CD4-positive, alpha-beta memory T cell (primary cell): ENCODE measurements at places on chromosomes 12 and 14. TPM values are rescaled to one million over a fixed set of nuclear protein-coding genes. Genes with fewer than 3 reads are reported as not detected.

HCAR1 gene
- polyA plus RNA-seq = not detected

ASCL1 gene
- polyA plus RNA-seq = not detected

CCDC196 gene
- not detected for polyA plus RNA-seq

PIWIL1 gene
- not detected for polyA plus RNA-seq

DPF3 gene
- polyA plus RNA-seq = not detected

ERBB3 gene
- 0.70 TPM for polyA plus RNA-seq

ATN1 gene
- polyA plus RNA-seq = 0.16 TPM

RAD51AP1 gene
- 0.62 TPM for polyA plus RNA-seq

GRCh38 chr14:89171168-89171567 is 245.9 kb downstream of the FOXN3 start:
- no peaks in the 10 kb centered on the region for H3K4me1 ChIP-seq
- H3K27me3 ChIP-seq = no peaks in the 10 kb centered on the region
- no peak overlapping the region for H3K4me3 ChIP-seq
- no peak overlapping the region for H3K27ac ChIP-seq
- peaks cover 13% of the 10 kb centered on the region for H3K36me3 ChIP-seq

DNA sequence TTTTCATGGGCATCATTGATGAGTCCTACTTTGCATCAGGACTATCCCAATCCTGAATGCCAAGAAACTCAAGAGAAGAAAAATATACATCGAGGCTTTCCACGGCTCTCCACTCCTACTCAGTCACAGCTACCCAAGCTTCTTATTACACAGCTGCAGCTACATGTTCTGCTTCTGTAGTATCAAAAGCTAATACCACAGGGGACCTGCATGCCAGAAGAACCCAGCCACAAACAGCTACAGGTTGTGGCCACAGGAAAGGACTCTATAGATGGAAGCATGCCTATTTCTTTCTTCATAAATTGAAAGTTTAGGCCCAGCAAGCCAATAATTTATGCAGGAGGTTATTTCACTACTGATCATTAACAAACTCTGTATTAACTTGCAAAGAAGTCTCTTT is 209.7 kb upstream of the EGLN3 start:
- no peak overlapping the region for H3K4me3 ChIP-seq
- no peaks in the 10 kb centered on the region for H3K27me3 ChIP-seq
- H3K4me1 ChIP-seq = peaks cover 12% of the 10 kb centered on the region
- no peak for DNase-seq
- no peak overlapping the region for H3K27ac ChIP-seq
- H3K36me3 ChIP-seq = no peaks in the 10 kb centered on the region

DNA sequence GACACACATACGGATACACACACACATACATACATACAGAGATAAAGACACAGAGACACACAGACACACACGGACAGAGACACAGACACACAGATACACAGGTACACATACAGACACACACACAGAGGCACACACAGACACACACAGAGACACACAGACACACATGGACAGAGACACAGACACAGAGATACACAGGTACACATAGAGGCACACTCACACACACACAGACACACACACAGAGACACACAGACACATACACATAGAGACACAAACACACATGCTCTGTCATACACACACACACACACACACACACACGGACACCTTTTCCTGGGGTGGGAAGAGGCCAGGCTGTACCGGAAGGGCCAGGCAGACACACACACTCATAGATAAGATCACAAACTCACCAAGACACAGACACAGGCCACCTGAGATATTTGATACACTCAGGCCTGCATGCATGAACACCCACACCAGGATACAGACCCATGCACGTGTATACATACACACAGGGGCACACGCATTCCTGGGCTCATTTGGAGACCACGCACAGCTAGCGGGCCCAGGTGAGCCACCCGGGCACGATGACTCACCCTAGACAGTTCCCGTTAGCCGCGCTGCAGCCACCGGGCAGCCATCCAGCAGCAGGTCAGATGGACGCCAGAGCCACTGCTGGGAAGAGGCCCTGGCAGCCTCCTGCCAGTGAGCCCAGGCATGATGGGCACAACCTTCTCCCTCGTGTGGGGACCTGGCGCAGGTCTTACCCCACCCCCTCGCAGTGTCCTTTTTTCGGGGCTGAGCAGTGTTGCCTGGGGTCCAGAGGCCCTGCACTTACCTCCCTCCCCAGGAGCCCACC is 1.8 kb upstream of the AHNAK2 start:
- peaks cover 17% of the 10 kb centered on the region for H3K4me1 ChIP-seq
- no peak overlapping the region for H3K27ac ChIP-seq
- no peak overlapping the region for H3K4me3 ChIP-seq
- no peaks in the 10 kb centered on the region for H3K36me3 ChIP-seq

DNA sequence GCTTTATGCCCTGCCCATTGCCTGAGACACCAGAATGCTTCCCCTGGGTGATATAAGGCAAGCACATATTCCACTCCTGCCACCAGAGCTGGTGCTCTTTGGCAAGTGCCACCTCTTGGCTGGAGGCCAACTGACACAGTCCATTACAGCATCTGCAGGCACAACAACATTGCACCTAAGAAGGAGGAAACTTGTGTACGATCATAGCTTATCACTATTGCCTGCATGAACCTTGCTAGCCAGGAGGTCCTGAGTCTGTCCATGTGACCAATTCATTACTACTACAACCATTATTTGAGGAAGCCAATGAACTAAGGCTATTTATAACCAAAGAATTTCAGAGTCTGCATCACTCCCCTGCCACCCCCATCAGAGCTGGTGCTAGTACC is 119.8 kb upstream of the SCAF11 start:
- no peaks in the 10 kb centered on the region for H3K4me1 ChIP-seq
- H3K36me3 ChIP-seq = no peaks in the 10 kb centered on the region
- DNase-seq = no peak
- no peak overlapping the region for H3K27ac ChIP-seq
- no peak overlapping the region for H3K4me3 ChIP-seq
- H3K27me3 ChIP-seq = no peaks in the 10 kb centered on the region

DNA sequence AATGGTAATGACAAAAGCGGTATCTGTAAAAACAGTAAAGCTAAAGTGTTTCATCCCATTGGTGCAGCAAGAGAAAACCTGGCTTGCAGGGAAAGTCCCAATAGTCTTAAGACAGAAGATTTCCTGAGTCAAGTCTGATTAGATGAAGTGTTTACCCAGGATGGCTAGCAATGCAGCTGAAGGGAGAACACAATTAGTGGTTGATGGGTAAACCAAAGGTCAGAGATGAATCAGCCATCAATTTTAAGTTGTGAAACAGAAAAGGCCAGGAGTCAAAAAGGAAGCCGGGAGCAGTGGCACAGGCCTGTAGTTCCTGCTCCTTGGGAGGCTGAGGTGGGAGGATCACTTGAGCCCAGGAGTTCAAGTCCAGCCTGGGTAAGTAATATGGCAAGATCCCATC is 52.6 kb downstream of the SEC23A start:
- no peaks in the 10 kb centered on the region for H3K4me1 ChIP-seq
- DNase-seq = no peak
- peaks cover 43% of the 10 kb centered on the region for H3K36me3 ChIP-seq
- no peak overlapping the region for H3K4me3 ChIP-seq

DNA sequence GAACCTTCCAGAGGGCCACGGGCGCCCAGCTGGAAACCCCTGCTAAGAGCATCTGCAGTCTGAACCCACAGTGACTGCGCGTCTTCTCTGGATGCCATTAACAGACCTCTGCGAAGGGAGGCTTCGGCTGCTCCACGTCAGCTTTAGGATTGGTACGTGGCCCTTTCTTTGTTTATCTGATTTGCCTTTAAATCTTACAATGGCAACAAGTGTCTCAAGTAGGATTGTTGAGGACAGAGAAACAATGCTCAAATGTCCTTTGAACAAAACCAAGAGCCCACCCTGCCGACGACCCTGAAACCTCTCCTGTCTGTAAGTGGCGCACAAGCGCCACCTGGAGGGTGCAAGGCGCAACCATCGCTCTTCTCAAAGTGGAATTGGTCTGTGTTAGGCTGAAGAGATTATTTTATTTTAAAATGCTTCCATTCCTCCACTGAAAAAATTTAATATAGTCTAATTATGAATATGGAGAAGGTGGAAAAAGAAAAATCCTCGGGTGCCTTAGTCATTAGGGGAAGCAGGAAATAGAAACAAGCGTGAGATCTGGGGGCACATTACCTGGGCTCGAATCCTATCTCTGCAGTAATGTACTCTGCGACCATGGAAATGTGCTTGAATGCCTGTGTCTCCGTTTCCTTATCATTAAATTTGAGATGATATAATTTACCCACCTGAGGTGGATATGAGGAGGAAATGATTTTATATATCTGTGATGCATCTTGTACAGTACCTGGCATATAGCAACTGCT is 82.6 kb upstream of the PTPRB start:
- H3K27ac ChIP-seq = no peak overlapping the region
- peaks cover 5% of the 10 kb centered on the region for H3K4me1 ChIP-seq
- H3K4me3 ChIP-seq = no peak overlapping the region
- peak; percentile 31 for DNase-seq

DNA sequence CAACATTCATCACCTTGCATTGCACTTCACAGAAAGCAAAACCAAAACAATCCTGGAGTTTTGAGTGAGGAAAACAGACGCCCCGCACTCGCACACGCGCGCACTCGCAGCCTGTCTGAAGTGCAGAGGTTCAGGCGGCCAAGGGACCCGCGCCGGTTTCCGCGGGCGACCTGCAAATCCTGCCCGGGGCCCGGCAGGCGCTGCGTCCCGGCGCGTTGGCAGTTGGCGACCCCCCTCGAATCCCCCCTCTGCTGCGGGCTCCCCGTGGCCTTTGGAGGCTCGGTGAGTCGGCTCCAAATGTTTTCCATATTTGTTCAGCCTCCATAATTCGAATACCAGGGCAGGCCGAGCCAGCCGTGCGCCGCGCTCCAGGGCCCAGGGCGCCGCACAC is at the start of gene SSPN:
Gene SSPN, plus strand, starts transcription at position 324 of the 391 bp plus-strand sequence. CDS start 100 bp downstream, outside the sequence.
- H3K36me3 ChIP-seq = no peaks in the 10 kb centered on the region
- no peaks in the 10 kb centered on the region for H3K4me1 ChIP-seq
- DNase-seq = no peak
- H3K27me3 ChIP-seq = peaks cover 3% of the 10 kb centered on the region

- H3K36me3 ChIP-seq = no peaks in the 10 kb centered on the region
- H3K27me3 ChIP-seq = no peaks in the 10 kb centered on the region
- no peak overlapping the region for H3K4me3 ChIP-seq
- H3K4me1 ChIP-seq = no peaks in the 10 kb centered on the region
Measured at GRCh38 chr14:33986804-33987203, 35.9 kb upstream of the EGLN3 start.

GRCh38 chr12:65497660-65498059 is 219.2 kb downstream of the MSRB3 start:
- no peak for DNase-seq
- no peaks in the 10 kb centered on the region for H3K27me3 ChIP-seq
- no peaks in the 10 kb centered on the region for H3K36me3 ChIP-seq
- no peaks in the 10 kb centered on the region for H3K4me1 ChIP-seq
- H3K27ac ChIP-seq = no peak overlapping the region

GRCh38 chr12:100827901-100828520 is 33.4 kb downstream of the ANO4 start:
- no peaks in the 10 kb centered on the region for H3K27me3 ChIP-seq
- no peak overlapping the region for H3K4me3 ChIP-seq
- DNase-seq = no peak
- H3K4me1 ChIP-seq = no peaks in the 10 kb centered on the region
- H3K36me3 ChIP-seq = no peaks in the 10 kb centered on the region
